ENCODE measurements at places on chromosomes 16 and 17.

DNA sequence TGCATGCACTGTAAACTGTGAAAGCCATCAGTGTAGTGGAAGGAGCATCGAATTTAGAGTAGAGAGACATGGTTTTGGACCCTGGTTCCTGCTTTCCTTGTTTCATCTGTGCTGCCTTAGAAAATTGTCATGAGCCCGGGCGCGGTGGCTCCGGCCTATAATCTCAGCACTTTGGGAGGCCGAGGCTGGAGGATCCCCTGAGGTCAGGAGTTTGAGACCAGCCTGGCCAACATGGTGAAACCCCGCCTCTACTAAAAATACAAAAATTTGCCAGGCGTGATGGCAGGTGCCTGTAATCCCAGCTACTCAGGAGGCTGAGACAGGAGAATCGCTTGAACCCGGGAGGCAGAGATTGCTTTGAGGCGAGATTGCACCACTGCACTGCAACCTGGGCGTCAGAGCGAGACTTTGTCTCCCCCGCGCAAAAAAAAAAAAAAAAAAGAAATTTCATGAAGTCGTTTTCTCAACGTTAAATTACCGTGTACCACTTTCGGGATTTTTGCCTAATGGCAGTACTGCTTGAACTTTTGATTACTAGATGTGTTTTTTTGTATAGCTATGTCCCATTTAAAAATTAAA, 912 bp downstream of the COQ7 start:
- DNase-seq: no peak

DNA sequence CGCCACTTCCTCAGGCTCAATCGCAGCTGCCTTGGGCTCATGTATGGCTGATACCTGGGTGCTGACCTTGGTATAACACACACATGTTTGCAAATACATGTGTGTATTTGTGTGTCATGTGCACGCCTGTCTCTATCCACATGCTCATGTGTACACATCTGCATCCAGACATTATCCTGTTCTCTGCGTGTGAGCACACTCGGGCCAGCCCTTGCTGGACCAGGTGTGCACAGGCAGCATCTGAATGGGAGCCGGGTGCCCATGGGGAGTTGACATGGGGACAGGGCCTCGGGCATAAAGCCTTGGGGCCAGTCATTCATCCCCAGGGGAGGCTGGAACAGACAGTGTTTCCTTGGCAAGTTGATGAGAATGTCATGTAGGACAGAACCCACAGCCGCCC, 29.1 kb upstream of the CRHR1 start:
- no peak for DNase-seq

GRCh38 chr17:33234930-33235685, 58.0 kb downstream of the ASIC2 start:
- DNase-seq: peak; percentile 40

DNA sequence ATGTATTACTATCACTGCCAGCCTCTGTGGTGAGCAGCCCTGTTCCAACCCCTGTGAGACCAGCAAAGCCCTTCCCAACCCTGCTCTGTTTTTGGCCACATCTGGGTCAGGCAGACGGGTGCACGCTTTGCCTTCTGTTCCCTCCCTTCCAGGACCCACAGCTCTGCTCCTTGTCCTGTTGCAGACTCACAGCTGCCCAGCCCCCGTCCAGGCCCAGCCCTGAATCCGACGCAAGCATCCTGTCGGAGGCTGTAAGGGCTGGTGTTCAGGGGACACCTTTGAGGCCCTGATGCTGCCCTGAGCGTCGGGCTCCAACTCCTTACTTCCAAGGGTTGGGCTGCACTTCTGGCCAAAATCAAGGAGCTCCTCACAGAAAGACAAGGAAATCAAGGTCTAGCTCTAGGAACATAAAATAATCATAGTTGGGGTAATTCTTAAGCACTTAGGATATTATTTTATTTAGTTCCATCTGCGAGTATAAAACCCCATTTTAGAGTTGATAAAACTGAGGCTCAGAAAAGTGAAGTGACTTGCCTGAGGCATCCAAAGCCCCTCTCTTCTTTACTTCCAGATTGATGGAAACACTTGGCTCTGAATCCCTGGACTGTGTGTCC, 14.3 kb upstream of the SRCIN1 start:
- no peak for DNase-seq

DNA sequence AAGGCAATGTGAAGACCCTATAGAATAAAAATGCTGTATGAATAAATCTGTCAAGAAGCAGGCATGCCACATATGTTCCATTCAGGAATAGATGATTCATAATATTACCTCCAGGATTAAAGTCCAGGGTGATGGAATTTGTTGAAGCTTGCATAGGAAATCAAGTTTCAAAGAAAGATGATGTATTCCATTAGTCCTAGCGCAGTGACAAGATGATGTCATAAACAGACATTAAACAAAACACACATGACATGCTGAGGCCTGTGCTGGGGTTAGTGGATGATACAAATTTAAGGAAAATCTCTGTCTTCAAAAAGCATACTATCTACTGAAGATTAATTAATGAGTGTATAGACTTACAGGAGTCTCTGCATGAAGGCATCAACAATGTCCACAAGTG, 1025.2 kb downstream of the CDH11 start:
- no peak for DNase-seq

- no peak for DNase-seq
Observed at GRCh38 chr17:78652024-78652423, 74.8 kb upstream of the DNAH17 start.

- no peak for DNase-seq
Observed at GRCh38 chr16:16010194-16010593, 60.8 kb downstream of the ABCC1 start.

DNA sequence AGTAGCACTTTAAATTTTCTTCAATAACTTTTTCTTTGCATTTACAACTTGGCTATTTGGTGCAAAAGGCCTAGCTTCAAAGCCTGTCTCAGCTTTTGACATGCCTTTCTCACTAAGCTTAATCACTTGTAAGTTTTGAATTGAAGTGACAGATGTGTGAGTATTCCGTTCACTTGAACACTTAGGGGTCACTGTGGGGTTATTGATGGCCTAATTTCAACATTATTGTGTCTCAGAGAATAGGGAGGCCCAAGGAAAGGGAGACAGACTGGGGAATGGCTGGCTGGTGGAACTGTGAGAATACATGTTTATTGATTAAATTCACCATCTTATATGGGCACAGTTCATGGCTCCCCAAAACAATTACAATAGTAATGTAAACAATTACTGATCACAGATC, 84.1 kb downstream of the TAOK1 start:
- no peak for DNase-seq

GRCh38 chr16:2035431-2036199, 8.9 kb downstream of the NHERF2 start:
- peak; percentile 74 for DNase-seq

DNA sequence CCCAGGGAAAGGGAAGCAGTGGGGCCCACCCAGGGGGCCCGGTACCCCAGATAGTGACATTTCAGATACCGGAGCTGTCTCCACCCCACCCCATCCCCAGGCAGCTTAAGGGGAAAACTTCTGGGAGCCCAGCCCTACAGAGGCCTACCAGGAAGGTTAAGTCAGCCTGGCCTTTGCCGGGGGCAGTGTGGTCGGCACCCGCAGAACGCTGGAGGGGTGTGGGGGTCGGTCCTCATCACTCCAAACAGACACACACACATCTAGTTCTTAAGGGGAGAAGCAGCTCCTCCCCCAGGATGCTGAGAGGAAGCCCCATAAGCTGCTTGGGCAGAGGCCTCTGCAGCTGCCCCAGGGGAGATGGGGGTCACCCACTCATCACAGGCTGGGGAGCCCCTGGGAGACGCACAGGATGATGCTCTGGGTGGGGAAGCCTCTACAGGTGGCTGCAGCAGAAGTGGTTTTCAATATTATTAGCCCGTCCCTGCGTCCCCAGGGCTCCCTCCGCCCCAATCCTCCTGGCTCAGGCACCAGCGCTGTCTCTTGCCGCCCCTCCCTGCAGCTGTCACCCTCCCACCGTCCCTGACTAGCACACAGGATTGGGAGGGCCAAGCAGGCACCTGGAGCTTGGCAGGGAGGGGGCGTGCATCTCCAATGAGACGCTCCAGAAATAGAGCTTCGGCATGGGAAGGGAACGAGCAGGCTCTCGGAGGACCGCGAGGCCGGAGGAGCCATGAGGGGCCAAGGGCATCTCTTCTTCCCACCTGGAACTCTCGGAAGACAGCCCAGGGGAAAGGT, 1.4 kb upstream of the ABR start:
- DNase-seq: no peak

DNA sequence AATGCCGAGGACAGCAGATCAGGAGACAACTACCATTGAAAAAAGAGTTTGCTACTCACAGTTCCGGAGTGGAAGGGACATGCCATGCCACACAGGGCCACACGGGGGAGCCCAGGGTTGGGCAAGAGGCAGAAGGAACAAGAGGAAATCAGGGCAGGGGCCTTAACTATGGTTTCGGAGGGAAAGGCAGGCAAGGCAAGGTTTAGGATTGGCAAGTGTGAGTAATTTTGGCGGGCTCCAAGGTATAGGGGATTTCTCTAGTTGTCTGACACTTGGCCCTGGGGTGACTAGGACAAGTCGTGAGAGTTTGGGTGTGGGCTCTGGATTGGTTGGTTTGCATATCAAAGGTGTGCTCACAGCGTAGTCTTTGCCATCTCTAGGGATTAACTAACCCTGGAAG, 27.0 kb upstream of the NTN1 start:
- DNase-seq: peak; percentile 41

GRCh38 chr16:6309271-6309670, 1023.4 kb upstream of the RBFOX1 start:
- no peak for DNase-seq

DNA sequence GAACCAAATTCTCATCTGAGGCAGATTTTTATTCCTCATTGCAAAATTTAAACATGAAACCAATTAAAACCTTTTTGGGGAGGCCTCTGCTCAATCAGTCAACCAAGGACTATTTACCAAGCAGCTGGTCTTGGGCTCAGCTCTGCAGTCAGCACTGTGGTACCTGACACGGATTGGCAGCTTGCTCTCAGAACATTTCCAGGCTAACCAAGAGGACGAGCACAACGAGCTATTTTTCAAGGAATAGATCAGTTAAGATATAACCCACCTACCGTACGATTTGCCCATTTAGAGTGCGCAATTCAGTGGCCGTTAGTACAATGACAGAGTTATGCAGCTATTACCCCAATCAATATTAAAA, 26.4 kb upstream of the KLHDC4 start:
- DNase-seq: no peak

- no peak for DNase-seq
Observed at GRCh38 chr17:292016-292415, 60.6 kb downstream of the RPH3AL start.

DNA sequence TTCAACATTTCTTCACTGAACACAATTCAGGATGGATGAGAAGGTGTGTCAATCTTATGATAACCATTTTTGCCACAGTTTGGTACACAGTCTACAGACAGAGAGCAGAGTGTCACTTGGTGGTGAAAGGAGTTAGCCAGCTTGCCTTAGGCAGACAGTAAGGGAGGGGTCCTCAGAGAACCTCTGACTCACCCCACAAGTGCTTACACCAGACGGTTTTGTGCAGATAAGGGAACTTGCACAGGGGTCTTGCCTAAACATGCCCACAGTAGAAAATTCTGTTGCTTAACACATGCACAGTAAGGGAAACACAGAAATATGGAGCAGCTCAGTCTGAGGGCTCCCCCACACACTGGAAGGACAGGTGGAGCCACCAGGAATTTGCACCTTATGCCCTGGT, 204.5 kb upstream of the CDH8 start:
- DNase-seq: no peak

DNA sequence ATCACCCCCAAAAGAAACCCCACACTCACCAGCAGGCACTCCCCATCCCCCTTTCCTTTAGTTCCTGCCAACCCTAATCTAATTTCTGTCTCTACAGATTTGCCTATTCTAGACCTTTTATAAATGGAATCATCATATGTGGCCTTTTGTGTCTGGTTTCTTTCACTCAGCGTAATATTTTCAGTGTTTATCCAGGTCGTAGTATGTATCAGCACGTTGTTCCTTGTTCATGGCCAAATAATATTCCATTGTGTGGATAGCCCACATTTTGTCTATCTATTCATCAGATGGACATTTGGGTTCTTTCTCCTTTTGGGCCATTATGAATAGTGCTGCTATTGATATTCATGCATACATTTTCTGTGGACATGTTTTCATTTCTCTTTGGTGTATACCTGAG, 73.6 kb downstream of the OR1D5 start:
- DNase-seq: no peak

GRCh38 chr17:83084621-83085056, 5.2 kb downstream of the METRNL start:
- DNase-seq: no peak

DNA sequence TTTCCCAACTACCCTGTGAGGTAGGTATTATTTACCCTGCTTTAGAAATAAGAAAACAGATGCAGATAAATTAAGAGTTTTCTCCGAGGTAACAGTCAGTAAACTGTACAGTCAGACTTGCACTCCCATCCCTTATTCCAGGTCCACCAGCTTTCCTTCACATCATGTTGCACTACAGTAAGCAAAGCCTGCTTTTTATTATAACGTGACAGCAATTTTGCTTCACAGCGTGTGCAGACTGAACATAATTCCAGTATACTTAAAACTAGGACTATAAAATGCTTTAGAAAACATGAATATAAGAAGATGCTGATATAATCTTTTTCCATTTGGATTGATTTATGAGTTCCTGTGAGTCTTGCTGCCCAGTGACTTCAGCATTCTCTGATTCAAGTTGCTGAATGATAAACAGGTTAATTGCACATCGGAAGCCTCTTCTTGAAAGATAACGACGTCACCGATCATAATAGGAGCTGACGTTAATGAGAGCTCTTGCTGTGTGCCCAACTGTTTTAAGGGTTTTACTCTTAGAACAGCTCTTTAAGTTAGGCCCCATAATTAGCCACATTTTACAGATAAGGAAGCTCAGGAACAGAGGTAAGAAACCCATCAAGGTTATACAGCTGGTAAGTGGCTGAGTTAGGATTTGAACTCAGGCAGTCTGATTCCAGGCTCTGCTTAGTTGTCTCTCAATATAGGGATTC, 1.4 kb downstream of the LIG3 start:
- DNase-seq: no peak

DNA sequence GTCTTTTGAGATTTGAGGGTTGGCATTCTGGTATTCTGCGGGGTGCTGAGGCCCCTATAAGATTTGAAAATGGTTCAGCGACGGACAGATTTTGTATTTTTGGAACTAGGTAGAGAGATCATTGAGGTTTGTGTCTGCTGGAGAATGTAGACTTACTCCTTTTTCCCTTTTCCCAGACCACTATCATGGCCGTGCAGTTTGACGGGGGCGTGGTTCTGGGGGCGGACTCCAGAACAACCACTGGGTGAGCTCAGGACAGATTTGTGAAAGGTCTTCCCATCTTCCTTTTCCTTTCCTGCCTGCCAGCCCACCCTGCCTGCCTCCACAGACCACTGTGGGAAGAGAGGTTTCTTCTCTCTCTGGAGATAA, 572 bp downstream of the PSMB6 start:
- no peak for DNase-seq

DNA sequence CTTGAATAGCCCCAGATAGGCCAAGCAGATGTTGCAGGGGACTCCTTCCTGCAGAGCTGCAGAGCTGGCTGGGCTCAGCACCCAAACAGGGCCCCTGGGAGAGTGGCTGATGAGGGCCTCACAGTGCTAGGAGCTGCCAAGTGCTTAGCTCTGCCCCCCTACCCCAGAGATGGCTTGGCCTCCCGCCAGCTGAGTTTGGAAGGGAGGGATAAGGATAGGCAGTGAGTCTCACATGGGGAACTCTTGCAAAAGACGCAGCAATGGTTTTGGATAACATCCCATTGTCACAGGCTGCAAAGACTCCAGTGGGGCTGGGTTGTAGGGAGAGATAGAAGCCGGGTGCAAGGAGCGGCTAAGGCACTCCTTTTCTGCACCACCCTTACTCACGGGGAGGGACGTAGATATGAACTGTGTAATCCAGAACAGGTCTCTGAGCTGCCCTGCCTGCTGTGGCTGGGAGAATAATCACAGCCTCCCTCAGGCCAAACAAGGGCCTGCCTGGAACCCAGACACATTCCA, 52.9 kb upstream of the MAF start:
- peak; percentile 75 for DNase-seq
